NCI-H345 (cell line): ENCODE measurements at places on chromosomes 4 and X.
A peak's percentile ranks its signal among the peaks of the same experiment; 100 is the strongest.

GRCh38 chr4:183287309-183287659 is 32.8 kb downstream of the CLDN22 start:
- DNase-seq, result no peak

DNA sequence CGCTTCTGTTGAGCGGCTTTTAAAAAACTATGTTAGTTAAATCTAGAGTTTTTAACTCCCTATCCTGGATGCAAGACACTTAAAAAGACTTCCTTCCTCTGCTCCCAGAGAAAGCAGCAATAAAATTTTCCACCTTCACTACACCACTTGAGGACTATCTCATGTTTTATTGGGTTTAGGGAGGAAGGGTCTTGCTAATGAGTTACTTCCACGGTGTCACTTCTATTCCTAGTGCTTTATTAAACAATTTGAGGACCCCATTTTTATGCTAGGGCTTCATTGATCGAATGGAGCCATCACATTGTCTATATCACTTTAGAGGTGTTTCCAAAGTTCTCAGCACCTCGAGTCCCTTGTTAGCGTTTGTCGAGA is 3.7 kb upstream of the STIM2 start:
- no peak for DNase-seq

GRCh38 chr4:85555206-85555605 is 80.3 kb downstream of the ARHGAP24 start:
- no peak for DNase-seq

GRCh38 chrX:11064851-11065600 is 46.1 kb upstream of the HCCS start:
- no peak for DNase-seq

- no peak for DNase-seq
Observed at GRCh38 chr4:148270630-148271029, 171.6 kb downstream of the NR3C2 start.

GRCh38 chr4:108391701-108392455 is 223.1 kb upstream of the LEF1 start:
- DNase-seq, result no peak

- DNase-seq, result no peak
Observed at GRCh38 chr4:45293335-45293734, 567.0 kb upstream of the GNPDA2 start.

DNA sequence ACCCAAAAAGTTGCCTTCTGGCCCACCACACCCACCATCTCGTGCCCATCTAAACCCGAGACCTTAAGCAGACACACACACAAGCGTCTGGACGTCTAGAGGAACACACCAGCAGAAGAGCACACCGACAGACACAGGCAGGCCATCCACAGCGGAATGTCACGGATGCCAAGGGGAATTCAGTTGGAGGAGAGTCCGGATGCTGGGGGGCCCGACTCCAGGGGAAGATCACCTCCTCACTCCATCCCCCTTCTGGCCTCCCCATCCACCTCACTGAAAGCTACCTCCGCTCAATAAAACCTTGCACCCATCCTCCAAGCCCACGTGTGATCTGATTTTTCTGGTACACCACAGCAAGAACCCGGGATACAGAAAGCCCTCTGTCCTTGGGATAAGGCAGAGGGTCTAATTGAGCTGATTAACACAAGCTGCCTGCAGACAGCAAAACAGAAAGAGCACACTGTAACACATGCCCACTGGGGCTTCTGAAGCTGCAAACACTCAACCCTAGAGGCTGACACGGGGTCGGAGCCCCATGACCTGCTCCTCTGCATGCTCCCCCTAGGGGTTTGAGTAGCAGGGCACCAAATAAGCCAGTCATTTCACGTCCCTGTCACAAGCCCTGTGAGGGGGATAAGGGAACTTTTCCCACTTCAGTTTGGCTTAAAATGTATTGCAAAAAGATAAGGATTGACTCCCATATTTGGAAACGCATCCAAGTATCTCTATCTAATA is 339.6 kb upstream of the PCDH10 start:
- no peak for DNase-seq

GRCh38 chrX:103211012-103211715 is 3.7 kb upstream of the BEX4 start:
- peak; percentile 61 for DNase-seq

- DNase-seq, result no peak
Observed at GRCh38 chr4:100979736-100980135, 367.6 kb downstream of the PPP3CA start.

DNA sequence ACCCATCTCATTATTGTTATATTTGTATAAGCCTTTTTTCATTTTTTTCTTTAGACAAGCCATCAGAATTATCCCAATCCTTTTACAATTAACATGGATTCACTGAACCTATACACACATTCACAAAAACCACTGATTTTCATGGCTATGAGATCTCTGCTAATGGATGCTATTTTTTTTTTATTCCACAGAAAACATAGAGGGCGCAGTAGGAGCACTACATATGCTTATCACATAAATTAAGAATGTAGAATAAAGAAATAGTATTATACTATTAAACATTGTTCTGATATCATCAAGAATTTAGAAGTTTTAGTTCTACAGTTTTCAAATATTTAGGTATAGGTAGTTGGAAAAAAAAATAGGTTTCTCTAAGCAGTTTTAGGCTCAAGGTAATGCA is 1477.4 kb downstream of the ARAP2 start:
- no peak for DNase-seq

- DNase-seq, result no peak
Observed at GRCh38 chr4:38071801-38072431, 111.7 kb downstream of the PTTG2 start.

DNA sequence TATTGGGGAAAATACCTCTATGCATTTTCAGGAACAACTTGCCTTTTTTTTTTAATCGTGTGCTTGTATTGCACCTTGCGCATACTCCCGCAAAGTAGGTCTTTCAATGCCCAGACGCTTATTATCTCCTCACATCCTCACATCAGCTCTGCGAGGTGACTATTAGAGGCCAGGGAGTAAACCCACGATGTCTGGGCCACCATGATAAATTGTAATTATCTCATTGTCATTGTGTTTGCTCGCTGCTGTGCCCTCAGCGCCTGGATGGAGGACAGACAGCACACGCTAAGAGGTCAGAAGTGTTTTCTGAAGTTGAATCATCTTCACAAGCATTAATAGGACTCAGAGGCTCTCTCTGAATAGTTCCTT is 1.0 kb upstream of the RELL1 start:
- DNase-seq, result peak; percentile 46
